ENCODE measurements at places on chromosomes 11 and 22.

DNA sequence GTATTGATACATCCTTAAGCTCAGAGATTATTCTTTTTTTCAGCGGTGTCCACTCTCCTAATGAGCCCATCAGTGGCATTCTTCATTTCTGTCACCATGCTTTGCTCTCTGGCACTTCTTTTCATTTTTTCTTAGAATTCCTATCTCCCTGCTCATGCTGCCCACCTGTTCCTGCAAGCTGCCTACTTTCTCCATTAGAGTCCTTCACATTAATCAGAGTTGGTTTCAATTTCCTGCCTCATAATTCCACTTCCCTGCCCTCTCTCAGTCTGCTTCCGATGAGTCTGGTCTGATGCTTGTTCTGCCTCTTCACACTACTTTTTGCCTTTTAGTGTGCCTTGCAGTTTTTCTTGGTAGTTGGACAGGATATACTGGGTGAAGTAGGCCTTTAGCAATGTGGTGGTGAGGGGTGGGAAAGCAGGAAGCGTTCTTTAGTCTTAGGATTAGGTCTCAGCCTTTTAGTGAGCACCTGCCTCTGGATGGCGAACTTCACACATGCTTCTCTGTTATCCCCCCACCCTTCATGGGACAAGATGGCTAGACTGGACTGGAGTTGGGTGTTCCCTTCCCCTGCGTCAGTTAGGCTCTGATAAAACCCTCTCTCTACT lies 53.6 kb downstream of the CECR2 start:
- DNase-seq, result no peak

GRCh38 chr11:83827940-83828554 lies 541.9 kb upstream of the CCDC90B start:
- no peak for DNase-seq

- DNase-seq, result no peak
Observed at GRCh38 chr11:73117071-73117470, 25.0 kb downstream of the FCHSD2 start.

GRCh38 chr11:125124618-125124992 lies 13.2 kb upstream of the TMEM218 start:
- no peak for DNase-seq

- peak; percentile 78 for DNase-seq
Observed at GRCh38 chr11:112320668-112321067, 60.0 kb upstream of the PLET1 start.

GRCh38 chr11:24738972-24739371 lies 242.1 kb downstream of the LUZP2 start:
- DNase-seq, result no peak

GRCh38 chr22:45261407-45262088 lies 20.9 kb upstream of the KIAA0930 start:
- DNase-seq, result no peak

DNA sequence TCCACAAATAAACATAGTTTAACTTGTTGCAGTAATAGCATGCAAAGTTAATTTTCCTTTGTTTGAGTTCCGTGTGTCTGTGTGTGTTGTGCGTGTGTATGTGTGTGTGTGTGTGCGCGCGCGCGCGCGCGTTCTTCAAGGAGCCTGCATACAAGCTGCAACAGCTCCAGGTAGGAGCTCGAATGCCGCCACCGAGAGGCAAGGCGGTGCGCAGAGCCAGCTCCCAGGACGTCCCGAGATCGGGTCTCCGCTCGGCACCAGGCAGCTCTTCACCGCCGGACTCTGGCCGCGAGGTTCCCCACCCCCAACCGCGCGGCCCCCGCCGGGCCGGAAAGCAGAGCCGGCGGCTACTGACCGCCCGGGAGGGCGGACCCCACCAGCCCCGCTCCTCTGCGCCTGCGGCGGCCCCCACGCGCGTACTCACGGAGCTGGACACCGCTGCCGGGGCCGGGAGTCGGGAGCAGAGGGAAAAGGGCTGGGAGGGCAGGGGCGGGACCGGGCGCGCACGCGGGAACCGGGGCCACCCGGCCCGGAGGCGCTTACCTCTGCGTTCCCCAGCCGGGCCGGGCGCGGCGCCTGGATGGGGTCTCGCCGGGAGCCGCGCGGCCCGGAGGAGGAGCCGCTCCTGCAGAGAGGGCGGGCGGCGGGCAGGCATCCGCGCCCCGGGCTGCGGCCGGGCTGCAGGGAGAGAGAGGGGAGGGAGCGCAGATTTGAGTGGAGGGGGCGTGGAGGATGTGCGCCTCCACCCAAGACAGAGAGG lies 40.4 kb upstream of the AKIP1 start:
- peak; percentile 66 for DNase-seq

DNA sequence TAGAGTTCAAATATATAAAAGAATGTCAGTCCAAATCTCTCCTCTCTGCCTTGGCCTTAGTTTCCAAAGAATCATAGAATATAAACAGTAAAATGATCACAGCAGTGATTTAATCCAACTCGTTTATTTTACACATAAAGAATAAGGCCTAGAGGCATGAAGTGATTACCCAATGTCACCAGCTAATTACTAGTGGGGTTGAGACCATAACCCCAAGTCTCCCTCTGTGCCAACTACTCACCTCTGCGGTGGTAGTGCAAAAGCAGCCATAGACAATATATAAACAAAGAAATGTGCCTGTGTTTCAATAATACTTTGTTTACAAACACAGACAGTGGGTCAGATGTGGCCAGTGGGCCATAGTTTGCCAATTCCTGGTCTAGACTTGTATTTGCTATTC lies 96.6 kb upstream of the FAT3 start:
- DNase-seq, result no peak
